ENCODE measurements at places on chromosomes 11 and 22.

GRCh38 chr11:82859750-82860149 is 40.5 kb downstream of the PRCP start:
- DNase-seq, result no peak

GRCh38 chr11:75107187-75107586 is 10.5 kb upstream of the OR2AT4 start:
- no peak for DNase-seq

- no peak for DNase-seq
These were observed 959 bp upstream of the HIPK3 start for GRCh38 chr11:33256031-33256812.

- no peak for DNase-seq
These were observed 10.5 kb upstream of the TH start for GRCh38 chr11:2182075-2182474.

DNA sequence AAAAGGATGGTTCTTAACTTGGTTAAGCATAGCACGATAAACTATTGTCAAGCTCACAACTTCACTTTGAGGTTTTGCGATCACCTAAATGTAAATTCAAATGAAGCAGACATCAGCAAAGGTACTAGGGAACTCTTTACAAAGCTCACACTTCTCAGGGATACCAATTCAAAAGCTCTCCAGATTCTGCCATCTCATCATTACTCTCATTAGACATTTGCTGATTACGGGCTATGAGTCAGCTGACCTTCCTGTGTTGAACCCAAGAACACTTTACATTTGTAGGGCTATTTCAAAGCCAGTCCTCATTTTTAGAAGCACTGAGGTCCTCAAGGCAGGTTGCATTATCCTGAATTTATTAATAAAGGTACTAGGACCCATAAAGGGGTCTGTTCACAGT is 28.4 kb upstream of the IZUMO1R start:
- no peak for DNase-seq

- no peak for DNase-seq
These were observed 15.8 kb upstream of the SIK2 start for GRCh38 chr11:111586388-111586831.
